ENCODE measurements at places on chromosomes 12 and 14.

DNA sequence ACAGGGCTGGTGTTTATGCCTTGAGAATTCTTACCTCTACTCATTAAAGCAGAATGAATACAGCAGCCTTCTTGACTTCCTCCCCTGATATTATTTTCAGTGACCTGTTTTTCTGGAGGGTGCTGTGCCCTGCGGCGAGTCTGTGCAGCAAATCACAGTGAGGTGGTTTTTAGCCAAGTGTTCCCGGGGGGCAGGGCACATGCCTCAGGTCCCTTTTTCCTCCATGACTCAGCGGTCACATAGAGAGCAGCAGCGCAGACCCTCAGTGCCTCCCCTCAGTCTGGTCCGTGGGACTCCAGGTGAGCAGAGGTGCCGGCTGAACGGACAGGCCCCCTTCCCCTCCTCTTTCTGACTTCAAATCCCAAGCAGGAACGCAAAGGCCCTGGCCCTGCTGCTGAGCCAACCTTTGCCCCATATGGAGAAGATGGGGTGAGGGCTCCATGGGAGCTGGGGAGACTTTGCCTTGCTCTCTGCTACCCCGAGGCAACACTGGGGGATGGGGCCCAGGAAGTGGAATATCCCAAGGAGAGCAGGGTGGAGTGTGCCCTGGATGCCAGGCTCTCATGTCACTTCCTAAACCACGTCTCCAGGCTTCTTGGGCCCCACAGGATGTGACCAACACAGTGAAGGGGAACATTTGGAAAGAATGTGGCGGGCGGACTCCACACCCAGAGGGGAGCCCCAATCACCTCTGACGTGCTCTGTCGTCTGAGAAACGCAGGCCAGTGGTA lies 90.0 kb downstream of the DHRS2 start:
- no peak for DNase-seq

- DNase-seq, result no peak
Measured at GRCh38 chr14:77800814-77801213, 905 bp downstream of the ADCK1 start.

GRCh38 chr14:105286759-105287144 lies 14.0 kb downstream of the BRF1 start:
- DNase-seq, result no peak

GRCh38 chr12:4450551-4451112 lies 5.0 kb upstream of the FGF6 start:
- peak; percentile 13 for DNase-seq

DNA sequence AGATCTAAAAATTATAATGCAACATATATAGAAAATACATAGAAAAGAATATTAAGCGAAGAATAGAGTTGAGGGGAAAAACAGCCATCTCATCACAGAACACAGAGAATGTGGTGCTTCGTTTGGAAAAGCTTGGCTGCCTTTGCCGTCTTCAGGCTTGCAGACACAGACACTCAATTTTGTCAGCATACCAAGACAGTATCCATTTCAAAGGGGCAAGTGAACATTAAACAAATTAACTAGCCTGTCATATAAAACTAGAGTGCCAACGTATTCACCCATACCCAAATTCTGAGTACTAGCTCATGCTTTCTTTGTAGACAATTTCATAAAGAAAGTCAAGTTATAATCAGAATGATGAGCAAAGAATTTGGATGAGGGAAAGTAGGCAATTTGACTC lies 40.5 kb downstream of the DMAC2L start:
- DNase-seq, result no peak

DNA sequence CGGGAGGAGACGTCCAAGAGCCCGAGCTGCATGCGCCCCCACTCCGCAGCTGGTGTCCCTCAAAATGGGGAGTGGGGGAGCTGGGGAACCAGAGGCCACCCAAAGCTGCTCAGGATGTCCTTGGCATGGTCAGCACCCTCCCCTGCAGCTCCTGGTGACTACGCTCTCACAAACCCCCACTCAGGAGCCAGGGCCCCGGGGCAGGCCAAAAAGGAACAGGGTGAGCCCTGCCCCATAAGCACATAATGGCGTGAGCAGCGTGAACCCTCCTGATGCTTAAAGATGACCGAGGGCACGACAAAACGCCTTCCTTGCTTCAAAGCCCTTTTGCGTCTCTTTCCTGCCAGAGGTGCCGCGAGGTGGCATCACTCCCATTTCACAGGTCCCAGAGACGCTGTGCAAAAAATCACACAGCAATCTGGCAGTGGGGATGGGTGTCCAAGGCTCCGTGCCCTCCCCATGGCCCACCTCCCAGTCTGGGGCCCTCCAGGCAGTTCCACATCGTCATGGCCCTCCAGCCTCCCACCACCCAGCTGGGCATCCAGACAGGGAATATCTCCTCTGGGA lies 13.5 kb downstream of the NCOR2 start:
- DNase-seq, result no peak

GRCh38 chr12:67774983-67775587 lies 126.5 kb downstream of the DYRK2 start:
- no peak for DNase-seq

- no peak for DNase-seq
Measured at GRCh38 chr14:106738075-106738474, 1211.7 kb downstream of the TMEM121 start.

- no peak for DNase-seq
Measured at GRCh38 chr14:94213021-94213420, 38.9 kb downstream of the PPP4R4 start.

- DNase-seq, result no peak
Measured at GRCh38 chr14:74670726-74671411, 42.0 kb downstream of the AREL1 start.

DNA sequence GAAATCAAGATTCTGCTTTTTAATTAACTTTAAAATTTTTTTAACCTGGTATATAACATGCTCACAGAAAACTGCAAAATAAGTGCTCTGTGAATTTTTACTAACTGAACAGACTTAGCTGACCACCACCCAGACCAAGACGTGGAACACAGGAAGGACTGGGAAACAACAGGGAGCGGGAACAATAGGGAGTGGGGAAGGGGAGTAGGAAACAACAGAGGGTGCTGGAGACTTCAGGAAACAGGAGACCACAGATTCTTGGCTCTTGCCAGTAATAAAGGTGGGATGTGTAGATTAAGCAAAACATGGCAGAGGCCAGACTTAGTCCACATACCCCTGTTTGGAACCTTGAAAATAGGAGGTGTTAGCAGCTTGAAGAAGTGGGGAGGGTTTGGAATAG lies 51.4 kb upstream of the TMCC3 start:
- no peak for DNase-seq

- DNase-seq, result no peak
Measured at GRCh38 chr12:27772328-27773049, 7.5 kb upstream of the KLHL42 start.

DNA sequence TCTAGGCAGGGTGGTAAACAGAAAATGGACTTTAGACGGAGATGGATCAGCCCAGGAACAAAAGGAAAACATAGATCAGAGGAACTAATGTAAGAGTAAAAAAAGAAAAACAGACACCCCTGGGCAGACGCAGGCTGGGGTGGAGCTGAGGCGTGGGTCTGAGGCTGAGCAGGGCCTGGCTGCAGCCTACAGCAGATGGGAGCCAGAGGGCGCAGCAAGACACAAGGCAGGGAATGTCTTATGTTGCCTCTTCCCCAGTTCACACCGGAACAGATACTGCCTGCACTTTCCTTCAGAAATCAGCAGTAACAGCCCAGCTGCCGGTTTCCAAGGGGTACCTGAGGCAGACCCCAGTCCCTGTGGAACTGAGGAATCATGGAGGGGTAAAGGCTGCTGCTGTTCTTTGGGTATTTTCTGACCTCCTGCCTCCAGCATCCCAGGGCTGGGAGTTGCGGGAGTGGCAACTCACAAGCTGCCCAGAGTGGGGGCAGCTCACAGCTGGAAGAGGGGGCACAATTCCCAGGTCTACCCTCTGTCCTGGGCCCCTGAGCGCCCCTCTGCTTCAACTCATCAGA lies 9.8 kb downstream of the ZNF605 start:
- DNase-seq, result no peak

- no peak for DNase-seq
Measured at GRCh38 chr12:116870306-116870705, 10.9 kb downstream of the HRK start.

GRCh38 chr12:123265851-123266678 lies 5.6 kb downstream of the CDK2AP1 start:
- no peak for DNase-seq

DNA sequence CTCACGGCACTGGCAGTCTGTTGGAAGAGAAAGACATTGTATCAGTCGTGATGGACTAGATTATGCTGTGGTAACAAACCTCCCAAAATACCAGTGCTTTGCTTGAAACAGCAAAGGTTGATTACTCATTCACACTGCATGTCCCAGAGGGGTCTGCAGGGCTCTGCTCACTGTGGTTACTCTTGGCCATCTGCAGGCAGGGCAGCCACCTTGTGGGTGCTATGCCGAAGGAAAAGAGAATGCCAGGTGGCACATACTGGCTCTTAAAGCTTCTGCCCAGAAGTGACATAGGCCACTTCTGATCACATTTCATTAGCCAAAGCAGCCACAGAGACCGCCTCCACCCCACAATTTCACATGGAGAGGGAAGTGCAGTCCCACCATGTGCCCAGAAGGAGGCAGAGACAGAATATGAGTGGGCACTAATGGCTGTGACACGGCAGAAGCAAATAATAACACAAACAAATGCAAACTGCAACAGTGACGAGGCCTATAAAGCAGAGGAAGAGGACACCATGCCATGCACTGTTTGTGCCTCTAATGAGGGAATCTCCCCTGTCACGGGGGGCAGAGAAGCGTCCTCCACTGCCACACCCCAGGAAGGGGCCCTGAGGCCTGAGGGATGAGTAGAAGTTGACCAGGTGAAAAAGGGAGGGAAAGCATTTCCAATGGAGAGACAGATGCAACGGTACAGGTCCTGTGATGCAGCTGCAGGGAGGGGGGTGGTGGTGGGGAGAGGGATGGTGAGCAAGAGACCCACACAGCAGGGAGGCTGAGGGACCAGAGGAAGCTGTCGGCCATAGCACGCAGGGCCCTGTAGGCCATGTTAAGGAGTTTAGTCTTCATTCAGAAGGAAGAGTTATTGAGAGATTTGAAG lies 51.7 kb upstream of the KICS2 start:
- no peak for DNase-seq

DNA sequence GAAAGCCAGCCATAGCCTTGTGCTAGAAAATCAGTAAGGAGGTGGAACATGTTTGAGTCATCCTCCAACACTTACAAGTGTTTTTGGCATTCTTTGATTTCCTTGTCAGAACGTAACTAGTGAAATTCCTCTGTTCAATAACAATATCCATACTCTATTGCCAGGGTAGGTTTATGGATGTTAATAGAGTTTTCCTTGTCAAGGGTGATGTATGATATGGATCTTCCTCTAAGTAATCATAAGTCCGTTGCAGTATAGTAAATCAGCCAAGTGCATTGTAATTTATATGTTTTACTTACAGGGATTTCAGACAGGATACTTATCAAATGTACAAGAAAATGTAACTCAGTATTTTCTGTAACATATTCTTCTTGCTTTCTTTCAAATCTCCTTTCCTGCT lies 19.4 kb downstream of the NAV3 start:
- no peak for DNase-seq

DNA sequence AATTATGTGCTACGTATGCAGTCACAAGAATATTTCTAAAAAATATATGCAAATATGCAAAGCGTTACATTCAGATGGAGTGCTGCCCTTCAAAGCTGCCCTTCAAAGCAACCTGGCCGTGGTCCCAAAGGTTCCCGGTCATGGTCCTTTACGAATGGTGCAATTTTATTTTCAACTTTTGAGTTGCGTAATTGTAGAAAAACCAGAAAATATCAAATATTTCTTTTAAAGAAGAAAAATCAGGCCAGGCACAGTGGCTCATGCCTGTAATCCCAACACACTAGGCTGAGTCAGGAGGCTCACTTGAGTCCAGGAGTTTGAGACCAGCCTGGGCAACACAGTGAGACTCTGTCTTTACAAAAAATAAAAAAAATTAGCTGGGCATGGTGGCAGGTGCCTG lies 21.4 kb downstream of the CLSTN3 start:
- DNase-seq, result no peak

GRCh38 chr12:65248656-65249633 lies 29.5 kb upstream of the MSRB3 start:
- peak; percentile 80 for DNase-seq

GRCh38 chr12:71142016-71142415 lies 15.8 kb downstream of the TSPAN8 start:
- no peak for DNase-seq

DNA sequence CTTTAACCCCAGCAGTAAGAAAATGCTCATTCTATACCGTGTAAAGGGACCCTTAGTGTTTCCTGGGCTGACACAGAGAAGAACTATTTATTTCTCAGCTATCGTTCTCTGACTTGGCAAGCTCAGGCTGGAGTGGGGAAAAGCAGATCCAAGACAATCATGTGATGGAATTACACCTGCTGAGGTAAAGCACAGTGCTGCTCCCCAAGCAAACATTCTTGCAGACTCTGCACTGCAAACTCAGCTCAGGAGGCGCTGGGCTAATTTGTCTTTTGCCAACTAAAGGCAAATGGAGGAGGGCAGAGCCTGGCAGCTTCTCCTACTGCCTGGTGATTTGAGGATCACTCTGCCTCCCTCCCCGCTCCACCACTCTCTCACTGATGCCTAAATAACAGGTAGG lies 57.8 kb upstream of the FUT8 start:
- peak; percentile 6 for DNase-seq

DNA sequence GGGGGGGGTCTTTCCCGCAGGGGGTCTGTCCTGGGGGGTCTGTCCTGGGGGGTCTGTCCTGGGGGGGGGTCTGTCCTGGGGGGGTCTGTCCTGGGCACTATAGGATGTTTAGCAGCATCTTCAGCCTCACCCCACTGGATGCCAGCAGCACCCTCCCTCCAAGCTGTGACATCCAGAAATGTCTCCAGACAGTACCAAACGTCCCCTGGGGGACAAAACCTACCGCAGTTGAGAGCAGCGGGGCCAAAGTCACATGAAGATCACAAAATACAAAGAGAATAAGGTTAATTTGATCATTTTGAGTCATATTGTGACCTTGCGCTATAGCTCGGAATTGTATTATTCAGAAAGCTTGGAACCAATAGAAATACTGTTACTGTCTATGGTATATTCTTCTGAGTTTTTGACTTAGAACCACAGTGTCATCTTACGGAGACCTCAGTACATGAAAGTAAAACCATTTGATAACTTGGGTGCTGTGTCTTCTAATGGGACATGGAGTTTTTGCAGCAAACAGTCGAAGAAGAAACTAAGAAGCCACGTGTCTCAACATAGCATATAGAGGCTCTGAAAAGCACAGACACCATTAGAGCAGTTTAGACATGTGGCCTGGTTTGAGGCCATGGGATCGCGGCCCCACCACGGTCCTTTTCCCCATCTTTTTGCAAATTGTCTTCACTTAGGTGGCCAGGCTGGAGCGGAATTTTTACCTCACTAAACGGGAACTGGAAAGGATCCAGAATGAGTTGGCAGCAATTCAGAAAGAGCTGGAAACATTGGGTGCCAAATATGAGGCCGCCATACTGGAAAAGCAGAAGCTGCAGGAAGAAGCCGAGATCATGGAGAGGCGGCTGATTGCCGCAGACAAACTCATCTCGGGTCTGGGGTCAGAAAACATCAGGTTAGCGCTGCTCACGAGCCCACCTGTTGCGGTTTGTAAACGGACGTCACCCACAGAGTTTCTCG lies 59.9 kb downstream of the CCDC92 start:
- peak; percentile 58 for DNase-seq
